ENCODE measurements at places on chromosomes 13 and 19.

- DNase-seq = no peak
Observed at GRCh38 chr13:50104493-50104892, 89.2 kb downstream of the KCNRG start.

DNA sequence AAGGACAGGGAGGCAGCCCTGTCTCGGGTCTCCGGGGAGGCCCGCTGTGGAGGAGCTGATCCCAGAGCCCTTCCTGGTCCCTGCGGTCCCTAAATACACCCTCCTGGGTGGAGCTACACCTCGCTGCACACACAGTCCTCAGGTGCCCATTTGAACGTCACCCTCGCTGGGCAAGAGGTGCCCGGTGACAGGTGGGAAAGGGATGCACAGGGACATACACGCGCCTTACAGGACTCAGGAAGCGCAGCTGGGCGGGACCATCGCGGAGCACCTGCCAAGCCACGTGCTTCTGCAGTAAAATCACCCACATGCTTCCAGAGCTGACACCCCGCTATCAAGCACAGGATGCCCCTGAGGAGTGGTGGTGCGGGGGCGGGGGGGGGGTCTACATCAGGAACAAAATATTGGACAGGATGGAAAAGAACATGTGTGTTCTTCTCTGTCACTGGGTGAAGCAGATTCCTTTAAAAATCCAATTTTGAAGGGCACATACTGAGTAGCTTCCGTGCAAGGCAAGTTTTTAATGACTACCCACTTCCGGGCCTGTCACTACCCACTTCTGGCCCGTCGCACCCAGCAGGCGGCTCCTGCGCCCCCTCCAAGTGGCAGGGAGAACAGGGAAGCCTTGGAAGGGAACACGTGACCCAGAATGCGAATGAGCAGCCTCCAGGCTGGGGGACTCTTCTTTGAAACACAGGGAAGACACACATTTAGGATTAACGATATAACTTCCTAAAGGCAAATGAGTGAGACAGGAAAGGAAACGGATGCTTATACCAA lies 78.9 kb downstream of the COL4A1 start:
- DNase-seq = no peak

- no peak for DNase-seq
Observed at GRCh38 chr13:20451397-20451796, 74.3 kb downstream of the CRYL1 start.

DNA sequence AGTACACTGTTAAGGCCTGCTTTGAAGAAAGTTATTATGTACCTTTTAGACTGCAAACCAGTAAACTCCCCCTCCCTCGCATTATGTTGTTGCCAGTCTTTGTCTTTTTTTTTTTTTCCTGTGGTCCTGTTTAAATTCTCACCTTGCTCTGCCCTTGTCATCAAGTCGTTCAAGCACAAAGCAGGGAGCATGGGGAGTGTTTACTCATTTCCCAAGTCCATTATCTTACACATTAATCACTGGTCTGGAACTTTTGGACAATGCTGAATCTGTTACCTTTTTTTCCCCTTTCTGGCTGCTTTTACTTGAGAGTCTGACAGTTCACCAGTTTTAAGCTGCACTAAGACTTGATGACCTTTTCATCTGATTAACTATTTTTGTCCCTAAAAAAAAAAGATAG lies 108.2 kb downstream of the DACH1 start:
- no peak for DNase-seq

DNA sequence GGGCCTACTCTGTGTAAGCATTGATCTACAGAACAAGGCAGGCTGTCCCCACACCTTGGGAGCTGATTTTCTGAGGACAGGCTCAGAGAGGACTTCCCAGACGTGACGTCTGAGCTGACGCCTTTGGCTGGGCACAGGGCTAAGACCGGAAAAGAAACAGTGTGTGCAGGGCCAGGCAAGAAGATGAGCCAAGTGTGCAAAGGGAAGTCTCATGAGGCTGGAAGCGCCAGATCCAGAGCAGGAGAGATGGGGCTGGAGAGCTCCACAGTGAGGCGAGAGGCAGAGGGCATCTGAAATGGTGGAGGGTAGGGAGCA lies 12.7 kb downstream of the IGLON5 start:
- DNase-seq = no peak

- no peak for DNase-seq
Observed at GRCh38 chr19:28960586-28960985, 252.4 kb downstream of the UQCRFS1 start.

GRCh38 chr13:85659493-85659892 lies 139.7 kb downstream of the SLITRK6 start:
- DNase-seq = no peak

- DNase-seq = no peak
Observed at GRCh38 chr19:8373867-8374813, 10.2 kb downstream of the ANGPTL4 start.

DNA sequence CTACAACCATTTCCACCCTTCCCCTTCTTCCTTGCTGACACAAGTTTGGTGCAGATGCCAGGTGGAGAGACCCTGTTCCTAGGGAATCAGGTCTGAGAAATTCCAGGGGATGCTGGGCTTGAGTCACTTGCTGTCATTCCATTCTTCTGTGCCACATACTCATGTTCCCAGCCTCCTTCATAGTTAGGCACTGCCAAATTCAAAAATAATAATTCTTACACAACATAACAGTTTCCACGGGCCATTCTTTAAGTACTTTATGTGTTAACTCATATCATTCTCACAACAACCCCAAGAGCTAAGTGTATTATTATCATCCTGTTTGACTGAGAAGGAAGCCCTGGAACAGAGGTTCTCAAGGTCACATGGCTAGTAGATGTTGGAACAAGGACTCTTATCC lies 27.1 kb upstream of the POMP start:
- DNase-seq = no peak

All from pulmonary artery endothelial cell (primary cell).